ENCODE measurements at places on chromosomes 7 and 10.

DNA sequence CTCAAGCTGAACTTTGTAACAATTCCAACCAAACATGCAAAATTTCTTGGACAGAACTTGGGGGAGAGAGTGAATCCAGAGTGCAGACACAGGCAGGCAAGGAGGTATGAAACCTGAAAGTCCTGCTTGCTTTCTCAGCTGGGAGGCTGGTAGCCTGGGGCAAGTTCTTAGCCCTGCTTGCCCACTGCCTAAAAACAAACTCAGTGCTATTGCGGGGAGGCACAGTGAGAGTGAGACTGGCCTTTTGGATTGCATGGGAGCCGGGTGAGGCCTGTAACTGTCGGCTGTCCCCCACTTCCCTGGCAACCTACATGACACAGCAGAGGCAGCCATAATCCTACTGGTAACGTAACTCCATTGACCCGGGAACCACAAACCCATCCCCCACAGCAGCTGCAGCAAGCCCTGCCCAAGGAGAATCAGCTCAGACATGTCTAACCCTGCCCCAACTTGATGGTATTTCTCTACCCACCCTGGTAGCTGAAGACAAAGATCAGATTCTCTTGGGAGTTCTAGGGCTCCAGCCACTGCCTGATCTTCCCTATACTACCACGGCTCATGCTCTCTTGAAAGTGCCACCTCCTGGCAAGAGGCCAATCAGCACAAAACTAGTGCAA is 663.6 kb downstream of the GRM8 start:
- no peak for DNase-seq

GRCh38 chr10:131264110-131264788 is 47.3 kb downstream of the TCERG1L start:
- DNase-seq, result no peak

DNA sequence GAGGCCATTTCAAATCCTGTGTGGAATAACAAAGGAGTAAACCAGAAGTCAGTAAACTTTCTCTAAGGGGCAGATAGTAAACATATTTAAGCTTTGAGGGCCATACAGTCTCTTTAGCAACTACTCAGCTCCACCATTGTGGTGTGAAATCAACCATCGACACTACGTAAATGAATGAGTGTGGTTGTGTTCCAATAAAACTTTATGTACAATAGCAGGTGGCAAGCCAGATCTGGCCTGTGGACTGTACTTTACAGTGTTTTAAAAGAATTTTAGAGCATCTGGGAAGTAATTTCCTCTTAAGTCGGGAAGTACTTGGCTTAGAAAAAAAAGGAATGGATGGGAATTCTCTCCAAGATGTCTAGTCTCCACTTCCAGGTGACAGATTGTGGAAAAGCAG is 71.3 kb downstream of the ARHGAP22 start:
- no peak for DNase-seq

GRCh38 chr10:13628661-13629060 is 41.9 kb downstream of the PRPF18 start:
- DNase-seq, result no peak

DNA sequence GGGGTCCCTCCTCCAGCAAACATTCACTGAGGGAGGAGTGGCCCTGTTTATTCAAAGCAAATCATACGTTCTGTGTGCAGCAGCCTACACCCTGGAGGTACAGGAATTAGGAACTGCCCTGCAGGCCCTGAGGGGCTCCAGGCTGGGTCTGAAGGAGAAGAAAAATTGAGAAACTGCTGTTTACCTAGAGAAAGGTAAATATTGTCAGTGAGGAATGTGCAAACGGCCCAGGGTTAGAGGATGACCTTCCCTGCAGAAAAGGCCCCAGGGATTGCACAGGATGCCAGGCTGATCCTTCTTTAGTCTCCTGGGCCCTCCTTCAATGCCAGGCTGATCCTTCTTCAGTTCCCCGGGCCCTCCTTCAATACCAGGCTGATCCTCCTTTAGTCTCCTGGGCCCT is 5.7 kb downstream of the CALML5 start:
- no peak for DNase-seq

DNA sequence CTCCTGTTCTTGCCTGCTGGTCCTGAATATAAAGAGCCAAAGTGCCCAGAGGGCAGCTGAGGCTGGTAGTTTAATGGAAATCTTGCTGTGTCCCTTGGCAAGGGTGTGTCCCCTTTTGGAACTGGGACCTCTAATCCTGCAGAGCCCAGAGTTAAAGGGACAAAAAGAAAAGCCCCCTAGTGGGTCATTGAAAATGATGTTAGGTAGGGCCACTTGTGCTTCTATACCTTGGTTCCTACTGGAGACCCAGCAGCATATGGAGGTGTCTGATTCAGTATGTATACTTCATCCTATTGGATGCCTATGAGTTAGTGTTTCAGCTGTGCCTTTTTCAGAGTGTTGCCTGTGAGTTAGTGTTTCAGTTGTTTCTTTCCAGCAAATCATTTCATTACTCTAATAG is 30.5 kb downstream of the TFAM start:
- no peak for DNase-seq

GRCh38 chr7:2000746-2001321 is 231.9 kb downstream of the MAD1L1 start:
- DNase-seq, result no peak

DNA sequence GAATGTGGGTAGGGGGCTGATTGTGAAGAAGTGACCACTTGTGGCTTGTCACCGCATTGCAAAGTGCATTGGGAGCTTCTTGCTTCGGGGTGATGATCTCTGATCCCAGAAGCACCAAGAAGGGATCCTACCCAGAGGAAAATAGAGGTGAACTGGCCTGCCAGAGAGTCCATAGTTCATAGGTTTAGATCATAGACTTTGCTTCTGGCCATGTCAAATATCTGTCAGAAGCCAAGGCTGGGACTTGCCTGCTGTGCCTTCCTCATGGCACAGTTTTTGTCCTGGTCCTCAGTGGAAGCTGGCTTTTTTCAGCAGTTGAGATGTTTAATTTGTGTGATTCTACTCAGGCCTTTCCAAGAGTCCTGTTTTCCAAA is 1.1 kb downstream of the ZSWIM8 start:
- DNase-seq, result peak; percentile 53

DNA sequence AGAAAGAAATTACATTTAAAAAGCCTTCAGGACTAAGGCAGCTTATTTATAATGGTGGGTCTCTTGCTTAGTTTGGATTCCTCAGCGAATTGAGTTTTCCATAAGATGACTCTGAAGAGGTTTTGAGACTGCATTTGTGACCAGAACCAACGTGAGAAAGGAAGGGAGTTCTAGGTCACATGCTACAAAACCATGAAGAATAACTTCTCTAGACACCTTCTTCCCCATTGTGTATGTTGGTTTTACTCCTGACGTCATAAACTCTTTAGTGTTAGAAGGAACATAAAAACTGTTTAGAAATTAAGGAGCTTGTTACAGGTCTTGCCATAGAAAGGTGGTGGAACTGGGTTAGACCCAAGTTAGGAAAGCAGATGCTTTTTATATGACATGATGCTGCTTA is 11.1 kb downstream of the PTPN12 start:
- no peak for DNase-seq

DNA sequence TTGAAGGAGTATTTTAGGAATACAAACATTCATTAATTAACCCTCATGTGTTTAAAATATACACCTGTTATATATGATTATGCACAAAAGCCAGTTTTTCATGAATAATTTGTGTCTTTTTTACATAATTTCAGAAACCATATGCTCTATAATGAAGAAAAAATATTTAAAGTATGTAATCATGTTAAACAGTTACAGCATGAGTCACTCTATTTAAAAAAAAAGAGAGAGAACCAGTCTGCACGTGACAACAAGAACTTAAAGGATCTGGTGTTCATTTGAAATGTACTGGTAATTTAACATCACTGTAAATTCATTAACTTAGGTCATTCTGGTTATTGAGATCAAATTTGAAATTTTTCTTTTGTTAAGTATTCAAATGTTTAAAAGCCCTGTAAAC is 228.5 kb downstream of the CACNB2 start:
- no peak for DNase-seq

- no peak for DNase-seq
Measured at GRCh38 chr7:21076574-21076973, 289.9 kb upstream of the SP8 start.

- DNase-seq, result no peak
Measured at GRCh38 chr10:63915240-63915639, 394.0 kb downstream of the REEP3 start.

- DNase-seq, result no peak
Measured at GRCh38 chr7:86978808-86979506, 80.5 kb downstream of the ELAPOR2 start.

DNA sequence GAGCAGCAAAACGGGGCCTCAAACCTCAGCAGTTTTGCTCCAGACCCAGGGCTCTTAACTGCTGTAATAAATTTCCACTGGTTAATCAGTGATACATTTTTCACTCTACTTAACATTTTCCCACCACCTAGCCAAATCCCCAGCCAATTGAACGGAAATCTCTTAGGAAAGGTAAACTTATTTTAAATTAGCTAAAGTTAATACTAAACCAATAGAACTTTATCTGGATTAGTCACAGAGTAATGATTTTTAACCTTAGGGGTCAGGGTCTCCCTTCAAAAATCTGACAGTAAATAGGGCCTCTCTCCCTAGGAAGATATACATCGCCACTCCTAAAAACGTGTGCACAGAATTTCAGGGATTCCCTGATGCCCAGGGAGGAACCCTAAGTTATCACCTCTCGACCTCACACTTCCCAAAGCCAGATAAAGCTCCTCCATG is 87.4 kb upstream of the KMT2E start:
- no peak for DNase-seq

DNA sequence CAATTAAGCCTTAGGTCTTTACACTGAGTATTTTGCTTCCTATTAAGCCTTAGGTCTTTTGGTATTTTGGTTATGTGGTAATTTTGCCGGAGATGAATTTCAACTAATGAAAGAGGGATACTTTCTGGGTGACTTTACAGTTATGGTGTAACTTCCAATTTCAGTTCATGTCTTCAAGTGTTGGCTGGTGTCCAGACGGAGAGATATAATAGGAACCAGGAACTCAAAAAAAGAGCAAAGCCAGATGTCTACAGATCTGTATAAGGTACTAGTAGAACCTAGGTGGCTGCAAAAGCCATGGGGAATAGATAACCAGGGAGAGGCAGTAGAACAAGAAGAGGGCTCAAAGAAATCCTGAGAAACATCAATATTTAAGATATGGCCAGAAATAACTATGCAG is 12.3 kb downstream of the ERCC6 start:
- no peak for DNase-seq

GRCh38 chr7:129090300-129090907 is 35.5 kb upstream of the TNPO3 start:
- no peak for DNase-seq

- DNase-seq, result no peak
Measured at GRCh38 chr10:101394524-101395133, 40.7 kb downstream of the BTRC start.

- no peak for DNase-seq
Measured at GRCh38 chr10:57867241-57867640, 400.5 kb downstream of the IPMK start.

GRCh38 chr7:151721694-151722093 is 155.2 kb downstream of the PRKAG2 start:
- no peak for DNase-seq

DNA sequence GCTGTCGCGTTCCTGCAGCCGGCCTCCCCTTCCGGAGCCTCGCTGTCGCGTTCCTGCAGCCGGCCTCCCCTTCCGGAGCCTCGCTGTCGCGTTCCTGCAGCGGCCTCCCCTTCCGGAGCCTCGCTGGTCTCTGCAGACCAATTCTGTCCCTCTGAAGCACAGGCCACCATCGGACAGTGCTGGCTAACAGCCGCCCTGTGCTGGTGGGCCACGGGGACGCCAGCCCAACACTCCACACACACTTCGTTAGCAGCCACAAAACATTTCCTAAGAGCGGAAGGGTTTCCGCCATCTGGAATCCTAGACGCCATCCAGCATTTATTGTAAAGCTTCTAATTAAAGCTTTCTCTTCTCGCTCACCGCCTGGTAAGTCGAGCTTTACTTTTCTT is 11.2 kb downstream of the GPER1 start:
- no peak for DNase-seq

GRCh38 chr10:33422471-33423153 is 88.1 kb upstream of the NRP1 start:
- no peak for DNase-seq

DNA sequence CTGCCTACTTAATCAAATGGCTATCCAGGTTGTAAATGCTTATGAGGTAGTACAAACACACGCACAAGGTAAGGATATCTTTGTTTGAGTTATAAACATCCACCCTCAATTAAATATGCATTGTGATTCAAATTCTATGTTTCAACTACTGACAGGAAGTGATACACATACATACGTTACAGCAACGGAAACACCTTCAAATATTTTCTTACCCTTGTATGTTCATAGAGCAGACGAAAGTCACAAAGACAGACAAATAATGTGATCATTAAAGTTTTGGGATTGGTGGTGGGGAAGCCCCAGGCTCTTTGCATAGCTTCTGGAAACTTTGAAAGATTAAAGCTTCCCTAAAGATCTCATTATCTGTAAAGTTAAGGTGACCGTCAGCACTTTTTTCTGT is 521.0 kb downstream of the PARD3 start:
- no peak for DNase-seq

DNA sequence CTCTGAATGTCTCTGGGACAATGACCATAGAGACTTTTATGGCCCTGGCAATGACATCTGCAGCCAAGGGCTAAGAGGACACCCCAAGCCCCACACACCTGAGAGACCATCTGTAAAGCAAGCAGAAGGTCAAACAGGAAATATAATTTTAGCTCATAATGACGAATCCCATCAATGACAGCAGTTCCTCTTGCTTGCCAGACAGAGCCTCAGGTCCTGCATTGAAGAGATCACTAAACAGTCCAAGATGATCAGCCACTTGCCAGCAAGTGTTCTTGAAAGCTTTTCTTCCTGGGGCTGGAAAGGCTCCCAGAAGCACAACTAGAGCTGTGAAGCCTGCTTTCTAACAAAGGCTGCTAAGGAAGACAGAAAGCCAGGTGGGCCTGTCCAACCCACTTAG is 993.7 kb upstream of the AUTS2 start:
- no peak for DNase-seq

DNA sequence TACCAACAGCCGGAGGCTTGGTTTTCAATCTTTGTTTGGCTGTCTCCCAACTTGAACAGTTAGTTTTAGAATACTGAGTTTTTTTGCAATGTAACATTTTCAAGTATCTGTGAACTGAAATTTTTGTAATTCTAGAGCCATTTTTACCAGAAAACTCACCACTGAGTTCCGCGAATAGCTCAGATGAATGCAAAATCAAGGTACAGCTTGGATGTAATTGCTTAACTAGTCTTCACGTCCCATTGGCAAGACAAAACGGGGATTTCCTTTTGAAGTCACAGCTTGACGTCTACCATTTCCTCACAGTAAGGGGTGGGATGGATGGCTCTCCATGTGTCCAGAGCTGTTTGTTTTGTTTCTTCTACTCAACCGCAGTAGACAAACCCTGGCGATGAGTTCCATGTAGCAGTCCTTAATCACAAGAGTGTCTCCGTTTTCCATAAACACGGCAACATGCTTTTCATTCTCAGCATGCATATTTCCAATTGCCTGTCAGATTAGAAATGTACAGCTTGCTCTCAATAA is 55.8 kb upstream of the FGFR2 start:
- no peak for DNase-seq

Data from Karpas-422 (cell line).